Tongue (tissue), 3 donors: ENCODE measurements at places on chromosomes 4 and X. TPM values are rescaled to one million over a fixed set of nuclear protein-coding genes. Genes with fewer than 3 reads are reported as not detected.

DNA sequence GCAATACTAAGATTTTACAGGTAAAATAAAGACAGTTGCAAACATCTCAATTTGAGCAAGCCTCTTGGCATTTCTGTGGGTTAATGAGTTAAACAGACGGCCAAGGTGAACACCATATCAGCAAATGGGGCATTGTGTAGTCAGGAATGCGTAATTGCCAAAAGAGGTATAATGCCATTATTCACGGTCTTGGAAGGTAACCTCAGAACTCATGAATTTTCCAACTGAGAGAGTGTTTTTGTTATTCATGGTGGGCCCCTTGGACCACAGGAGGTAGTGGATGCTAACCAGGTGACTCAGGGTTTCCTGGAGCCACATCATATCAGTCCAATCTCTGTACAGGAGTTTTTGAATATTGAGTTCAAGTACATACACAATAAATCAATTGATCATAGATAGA is 368.0 kb upstream of the TECRL start:
- DNase-seq = no peak

DNA sequence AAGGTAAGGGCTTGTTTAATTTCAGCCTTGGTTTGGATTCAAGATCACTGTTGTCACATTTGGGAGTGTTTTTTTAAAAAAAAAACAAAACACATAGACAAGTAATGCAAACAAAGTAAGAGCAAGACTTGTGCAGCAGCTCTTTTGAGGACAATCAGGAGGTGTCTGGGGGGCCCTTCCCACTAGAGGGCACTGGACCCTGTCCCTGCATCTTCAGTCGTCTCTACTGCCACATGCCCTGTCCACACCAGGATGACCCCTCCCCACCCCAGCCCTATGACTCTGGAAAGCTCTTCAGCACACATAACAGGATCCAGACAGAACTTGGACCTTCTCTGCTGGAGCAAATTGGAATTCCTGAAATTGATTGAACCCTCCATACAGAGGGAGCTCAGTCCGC is 71.0 kb downstream of the USP46 start:
- DNase-seq = peak; percentile 35

- DNase-seq = no peak
These were observed 330.5 kb upstream of the GALNT7 start for GRCh38 chr4:172838111-172838510.

DNA sequence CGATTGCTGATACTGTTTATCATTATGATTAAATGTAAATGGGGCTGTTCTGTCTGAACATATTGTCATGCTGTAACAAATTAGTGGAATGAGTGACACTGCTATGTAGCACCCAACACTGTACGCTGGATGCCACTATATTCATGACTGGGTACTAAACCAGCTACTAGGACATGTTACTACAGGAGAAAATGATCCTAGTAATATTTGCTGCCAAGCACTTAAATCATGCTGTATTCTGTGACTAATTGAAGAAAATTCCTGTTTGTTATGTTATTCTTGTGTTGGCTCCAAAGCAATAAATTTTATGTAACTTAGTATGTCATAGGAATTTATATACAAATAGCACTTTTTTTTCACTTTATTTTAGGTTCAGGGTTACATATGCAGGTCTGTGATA is 804.2 kb downstream of the CENPC start:
- no peak for DNase-seq

Gene ACE2
- total RNA-seq = 0.51 TPM

- DNase-seq = peak; percentile 29
These were observed 278.3 kb downstream of the INPP4B start for GRCh38 chr4:142567620-142568451.

DNA sequence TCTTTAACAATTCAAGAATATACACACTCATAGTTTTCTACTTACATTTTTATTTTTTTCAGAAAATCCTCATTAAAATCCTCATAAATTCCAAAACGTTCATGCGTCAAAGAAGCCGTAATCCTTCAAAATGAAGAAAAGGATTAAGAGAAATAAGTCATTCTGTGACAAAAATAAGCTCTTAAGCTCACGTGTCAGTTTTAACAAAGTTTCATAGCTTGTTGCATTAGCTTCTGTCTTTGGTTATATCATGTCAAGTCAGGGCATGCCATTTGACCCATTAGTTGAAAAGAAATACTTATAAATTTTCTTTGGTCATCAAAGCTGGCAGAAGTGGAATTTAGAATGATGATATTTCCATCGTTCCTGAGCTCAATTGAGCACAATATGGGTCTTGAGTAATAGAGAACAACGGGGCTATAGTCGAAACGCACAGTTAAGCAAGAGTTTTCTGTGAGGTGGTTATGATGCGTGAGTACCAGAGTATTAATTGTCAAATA is 185.2 kb upstream of the CTSO start:
- peak; percentile 25 for DNase-seq

DNA sequence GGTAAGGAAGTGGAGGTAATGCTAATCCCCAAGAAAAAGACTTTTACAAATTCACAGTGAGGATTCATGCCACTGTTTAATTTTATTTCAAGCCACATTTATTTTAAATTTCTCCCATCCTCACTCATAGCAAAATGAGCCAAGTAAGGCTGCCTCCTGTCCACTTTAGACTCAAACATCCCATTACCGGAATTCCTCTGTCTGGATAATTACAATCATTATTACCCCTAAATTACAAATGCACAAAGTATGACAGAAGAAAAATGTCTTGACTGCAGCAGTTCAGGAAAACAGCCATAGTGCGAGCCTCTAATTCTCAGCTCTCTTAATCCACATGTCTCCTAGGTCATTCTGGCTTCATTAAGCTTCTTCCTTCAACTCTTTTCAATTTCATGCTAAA is 57.0 kb downstream of the MAPK10 start:
- no peak for DNase-seq

DNA sequence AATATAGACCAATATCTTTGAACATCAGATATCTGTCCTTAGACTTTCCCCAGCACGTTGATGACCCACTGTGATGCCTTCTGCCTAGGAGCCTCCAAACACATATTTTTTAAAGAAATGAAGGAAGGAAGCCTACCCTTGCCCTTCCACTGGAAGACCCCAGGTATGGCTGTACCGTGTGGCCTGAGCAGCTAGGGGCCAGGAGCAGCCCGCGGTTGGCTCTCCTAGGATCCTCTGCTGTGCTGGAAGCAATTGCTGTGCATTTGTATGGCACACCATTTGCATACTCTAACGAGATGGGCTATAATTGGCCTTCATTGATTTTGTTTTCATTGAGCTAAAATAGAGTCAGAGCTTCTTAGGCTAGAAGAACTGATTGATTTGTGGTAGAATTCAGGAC is 128.8 kb downstream of the GPAT3 start:
- no peak for DNase-seq

GRCh38 chrX:136779346-136779781 is 1.4 kb downstream of the ARHGEF6 start:
- DNase-seq = no peak

DNA sequence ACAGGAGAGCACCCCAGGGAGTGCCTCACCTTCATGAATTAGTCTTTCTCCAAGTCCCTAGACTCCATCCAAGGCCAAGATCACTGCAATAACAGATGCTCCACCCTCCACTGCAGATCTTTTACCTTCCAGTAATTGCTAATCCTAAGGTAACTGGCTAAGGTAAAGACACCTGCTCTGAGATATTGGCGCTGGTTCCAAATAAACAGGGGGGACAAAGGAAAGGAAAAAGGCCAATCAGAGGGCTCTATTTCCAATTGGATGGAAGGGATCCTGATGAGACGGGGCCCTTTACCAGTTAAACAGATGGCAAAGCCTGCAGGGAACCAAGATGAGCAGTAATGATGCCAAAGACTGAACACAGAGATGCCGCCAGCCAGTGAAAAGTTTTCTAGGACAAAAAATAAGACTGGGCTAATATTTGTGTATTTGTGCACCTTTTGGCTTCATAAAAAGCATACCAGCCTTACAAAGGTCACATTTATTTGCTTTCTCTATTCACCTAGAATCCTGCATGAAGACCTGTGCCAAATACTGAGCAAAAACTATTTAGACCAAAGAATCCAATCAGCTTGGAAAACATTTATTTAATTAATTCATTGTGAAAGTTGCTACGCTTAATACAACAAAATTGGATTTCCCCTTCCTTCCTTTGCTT is 148.5 kb downstream of the PPP3CA start:
- no peak for DNase-seq

GRCh38 chr4:65193985-65194384 is 476.3 kb downstream of the EPHA5 start:
- peak; percentile 1 for DNase-seq

- no peak for DNase-seq
These were observed 111.5 kb downstream of the LARP7 start for GRCh38 chr4:112748352-112748878.

DNA sequence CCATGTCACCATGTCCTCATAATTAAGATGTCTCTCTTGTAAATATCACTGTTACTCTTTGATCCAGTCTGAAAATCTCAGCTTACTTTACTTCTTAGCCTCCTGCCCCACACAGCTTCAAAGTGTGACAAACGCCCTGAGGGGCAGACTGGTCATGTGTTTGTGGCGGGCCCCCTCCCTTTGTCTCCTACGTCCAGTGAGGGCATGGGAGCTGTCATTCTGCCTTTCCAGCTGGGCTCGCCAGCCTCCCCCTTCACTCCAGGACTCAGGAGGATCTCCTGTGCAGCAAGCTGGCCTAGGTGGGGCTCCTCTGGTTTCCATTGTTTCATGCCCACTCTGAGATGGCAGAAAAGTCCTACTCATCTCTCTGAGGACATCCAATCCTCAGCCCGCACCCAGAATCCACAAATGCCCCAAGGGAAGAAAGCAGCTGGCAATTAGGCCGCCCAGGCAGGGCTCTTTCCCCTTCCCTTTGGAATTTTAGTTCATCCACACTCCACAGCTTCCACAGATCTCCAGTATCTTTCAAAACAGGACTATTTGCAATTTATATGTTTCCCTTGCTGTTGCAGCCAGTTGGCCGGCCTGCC is 86.4 kb upstream of the C4orf50 start:
- no peak for DNase-seq

Gene TMEM271
- 0.41 TPM for total RNA-seq

- DNase-seq = no peak
These were observed 556.2 kb downstream of the TRAM1L1 start for GRCh38 chr4:116529129-116529528.

- DNase-seq = no peak
These were observed 20.7 kb downstream of the FRMPD3 start for GRCh38 chrX:107470198-107470597.

DNA sequence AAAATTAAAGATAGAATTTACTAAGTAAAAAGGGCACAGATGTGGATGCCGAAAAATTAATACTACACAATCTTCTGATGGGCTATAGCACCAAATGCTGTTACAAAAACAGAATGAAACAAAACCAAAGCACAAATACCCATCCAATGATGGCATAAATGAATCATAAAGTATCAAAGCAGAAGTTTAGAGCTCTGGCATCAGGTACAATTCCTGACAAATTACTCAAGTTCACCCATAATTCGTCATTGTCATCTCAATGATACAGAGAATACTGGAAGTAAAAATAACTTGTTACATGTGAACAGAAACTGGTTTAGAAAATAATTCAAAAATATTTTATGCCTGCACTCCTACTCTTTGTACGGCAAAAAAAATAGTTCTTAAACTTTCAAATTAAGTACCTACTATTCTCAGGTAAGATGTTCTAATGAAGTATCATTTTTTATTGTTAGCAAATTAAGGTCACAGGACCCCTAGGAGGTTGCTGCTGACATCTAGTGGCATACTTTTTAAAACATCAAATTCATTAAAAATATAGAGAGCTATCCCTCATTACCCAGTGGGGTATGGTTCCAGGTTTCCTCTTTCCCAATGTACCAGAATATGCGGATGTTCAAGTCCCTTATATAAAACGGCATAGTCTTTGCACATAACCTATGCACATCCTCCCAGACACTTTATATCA is 126.1 kb downstream of the INPP4B start:
- DNase-seq = peak; percentile 27

Gene SLC7A11
- total RNA-seq = 0.62 TPM

Gene NSUN7
- 3.5 TPM for total RNA-seq

DNA sequence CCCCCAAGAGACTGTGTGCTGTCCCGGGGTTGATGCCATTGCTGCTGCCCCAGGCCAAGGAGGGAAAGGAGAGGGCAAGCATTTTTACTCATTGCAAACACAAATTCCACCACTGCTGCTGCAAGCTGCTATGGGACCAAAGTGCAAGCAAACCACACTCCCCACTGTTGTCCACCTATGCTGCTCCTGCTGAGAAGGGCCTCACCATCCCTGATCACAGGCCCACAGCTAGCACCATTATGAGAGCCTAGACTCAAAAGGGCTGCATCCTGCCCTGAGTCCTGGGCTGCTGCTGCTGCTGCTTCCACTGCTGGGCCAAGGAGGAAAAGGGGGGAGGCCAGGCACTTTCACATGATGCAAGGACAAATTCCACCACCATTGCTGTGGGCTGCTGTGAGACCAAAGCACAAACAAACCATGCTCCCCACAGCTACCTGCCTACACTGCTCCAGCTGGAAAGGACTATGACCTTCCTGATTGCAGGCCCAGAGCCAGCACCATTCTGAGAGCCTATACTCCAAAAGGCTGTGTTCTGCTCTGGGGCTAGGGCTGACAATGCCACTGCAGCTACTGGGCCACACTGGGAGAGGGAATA is 218.2 kb upstream of the ZCCHC13 start:
- no peak for DNase-seq

Gene REELD1
- total RNA-seq = not detected

DNA sequence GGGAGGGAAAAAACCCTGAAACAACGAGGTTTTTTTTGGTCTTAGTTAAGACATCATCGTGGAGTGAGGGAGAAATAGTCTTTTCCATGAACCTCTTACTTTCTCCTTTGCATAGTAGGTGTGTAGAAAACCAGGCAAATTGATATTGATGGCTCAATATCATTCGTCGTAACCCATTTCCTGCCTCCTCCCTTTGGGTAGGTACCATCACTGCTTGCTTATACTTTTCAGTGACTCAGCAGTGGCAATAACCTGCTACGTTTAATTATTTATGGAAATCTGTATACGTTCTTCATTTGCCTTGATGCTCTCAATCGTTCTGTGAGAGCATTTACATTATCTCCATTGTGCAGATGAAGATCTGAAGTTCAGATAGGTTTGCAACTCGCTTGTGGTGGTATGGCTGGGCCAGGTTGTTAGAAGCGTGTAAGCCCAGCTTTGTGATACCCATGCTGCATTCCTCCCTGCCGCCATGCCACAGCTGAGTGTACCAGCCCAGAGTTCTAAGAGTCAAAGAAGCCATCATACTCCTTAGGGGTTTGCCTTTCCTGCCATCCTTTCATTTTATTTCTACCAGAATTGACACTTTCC is 212.9 kb downstream of the ARHGAP10 start:
- no peak for DNase-seq

- DNase-seq = peak; percentile 40
These were observed 206.5 kb upstream of the PDE5A start for GRCh38 chr4:119834906-119835612.
